Fibroblast of skin of back (primary cell): ENCODE measurements at places on chromosomes 4 and X.

GRCh38 chrX:109958266-109958665, 44.6 kb upstream of the TMEM164 start:
- no peak for DNase-seq

DNA sequence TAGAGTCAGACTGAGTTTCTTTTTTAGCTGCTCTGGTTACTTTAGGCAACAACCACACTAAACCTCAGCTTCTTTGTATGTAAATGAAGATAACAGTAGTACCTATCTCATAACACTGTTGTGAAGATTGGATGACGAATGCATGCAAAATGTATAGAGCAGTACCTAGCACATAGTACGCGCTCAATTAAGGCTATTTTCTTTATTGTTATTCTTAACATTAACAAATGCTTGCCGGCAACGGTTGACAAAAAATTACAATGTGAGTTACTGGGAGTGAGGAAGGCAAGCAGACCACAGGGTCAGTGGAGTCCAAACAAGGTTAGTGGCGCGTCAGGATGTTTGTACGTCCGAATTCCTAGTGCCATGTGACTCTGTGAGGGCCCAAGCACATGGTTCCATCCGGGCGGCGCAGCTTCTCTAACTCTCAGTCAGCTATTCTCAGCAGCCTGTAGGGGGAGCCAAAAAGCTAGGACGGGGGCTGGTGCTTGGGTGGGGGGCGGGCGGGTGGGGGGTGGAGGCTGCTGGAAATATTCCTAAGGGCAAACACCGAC, 821 bp upstream of the NALF2 start:
- DNase-seq, result no peak

- peak; percentile 28 for DNase-seq
Observed at GRCh38 chrX:107484002-107484726, 34.7 kb downstream of the FRMPD3 start.

GRCh38 chr4:139077567-139078355, 62.2 kb downstream of the NOCT start:
- DNase-seq, result no peak

DNA sequence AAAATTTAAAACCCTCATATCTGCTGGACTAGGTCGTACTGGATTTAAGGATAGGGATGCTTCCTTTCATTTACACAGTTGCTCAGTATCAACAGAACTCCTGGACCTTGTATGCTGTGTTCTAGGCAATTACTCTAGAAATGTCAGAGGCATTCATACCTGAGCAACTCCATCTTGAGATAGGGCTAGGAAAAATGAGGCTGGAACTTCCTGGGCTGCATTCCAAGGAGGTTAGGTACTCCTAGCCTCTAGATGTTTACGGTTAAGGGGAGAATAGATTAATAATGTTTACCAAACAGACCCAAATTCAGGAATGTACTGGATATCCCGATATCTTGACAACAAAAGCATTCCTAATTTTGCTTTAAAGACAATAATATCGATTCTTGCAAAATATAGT, 84.7 kb upstream of the NLGN4X start:
- DNase-seq, result no peak

DNA sequence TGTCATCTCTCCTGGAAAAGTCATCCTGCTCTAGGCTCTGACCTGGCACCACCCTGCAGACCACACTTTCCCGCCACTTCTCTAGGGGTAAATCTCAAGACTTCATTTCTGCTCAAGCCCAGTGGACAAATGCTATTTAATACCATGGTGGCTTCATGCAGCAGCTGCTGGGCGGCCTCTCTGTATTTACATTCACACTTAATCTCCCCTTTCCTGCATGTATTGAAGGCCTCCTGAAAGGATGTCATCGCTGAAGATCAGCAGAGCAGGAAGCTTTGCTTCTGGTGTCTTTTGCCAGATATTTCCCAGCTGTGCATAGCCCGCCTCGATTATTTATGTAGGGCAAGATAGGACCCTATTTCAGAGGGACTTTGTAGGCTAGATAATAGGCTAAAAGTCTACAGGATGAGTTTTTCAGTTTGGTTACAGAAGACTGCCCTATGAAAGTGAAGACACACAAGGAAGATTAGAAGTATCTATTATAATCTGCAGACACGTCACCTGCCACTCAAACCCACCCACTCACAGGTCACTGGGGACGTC, 17.2 kb downstream of the PROM1 start:
- no peak for DNase-seq

DNA sequence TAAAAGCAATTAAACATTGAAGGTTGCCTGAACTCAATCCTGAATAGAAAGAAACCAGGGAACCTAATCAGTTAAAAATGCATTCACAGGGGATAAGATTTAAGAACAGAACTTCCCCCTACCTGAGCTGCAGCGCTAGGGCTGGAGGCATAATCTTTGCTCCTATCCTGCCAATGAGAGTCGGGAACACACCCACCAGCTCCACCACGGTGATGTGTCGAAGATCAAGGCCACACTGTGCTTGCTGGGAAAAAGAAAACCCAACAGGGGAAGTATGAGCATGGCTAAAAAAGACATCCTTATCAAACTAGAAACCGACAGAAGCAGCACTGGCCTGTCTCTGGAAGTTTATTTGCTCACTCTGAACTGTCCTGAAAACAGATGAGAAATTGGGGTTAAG, 66.3 kb downstream of the SRPX start:
- DNase-seq, result no peak

GRCh38 chr4:53706422-53707032, 115.2 kb upstream of the LNX1 start:
- peak; percentile 60 for DNase-seq

GRCh38 chr4:39936565-39937418, 40.9 kb downstream of the PDS5A start:
- DNase-seq, result no peak

DNA sequence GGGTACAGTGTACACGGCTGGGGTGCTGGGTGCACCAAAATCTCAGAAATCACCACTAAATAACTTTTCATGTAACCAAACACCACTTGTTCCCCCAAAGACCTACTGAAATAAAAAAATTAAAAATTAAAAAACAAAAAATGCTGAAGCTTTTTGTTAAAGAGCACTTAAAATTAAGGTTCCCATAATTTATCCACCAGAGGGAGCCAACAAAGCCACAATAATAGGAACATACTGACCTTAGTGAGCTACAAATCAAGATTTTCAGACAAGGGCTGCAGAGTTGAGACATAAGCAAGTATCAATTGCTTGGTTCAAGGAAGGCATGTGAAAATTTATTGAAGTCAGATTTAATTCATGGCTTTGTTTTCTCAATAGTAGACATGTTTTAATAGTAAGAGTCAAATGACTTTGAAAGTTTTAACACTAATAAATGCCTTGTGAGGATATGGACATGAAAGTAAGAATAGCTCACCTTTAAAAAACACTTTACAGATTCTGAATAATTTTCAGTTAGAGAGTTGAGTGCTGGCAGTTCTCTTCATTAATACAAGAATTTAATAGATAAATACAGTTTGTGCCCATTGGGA, 43.0 kb upstream of the SCOC start:
- DNase-seq, result peak; percentile 48

DNA sequence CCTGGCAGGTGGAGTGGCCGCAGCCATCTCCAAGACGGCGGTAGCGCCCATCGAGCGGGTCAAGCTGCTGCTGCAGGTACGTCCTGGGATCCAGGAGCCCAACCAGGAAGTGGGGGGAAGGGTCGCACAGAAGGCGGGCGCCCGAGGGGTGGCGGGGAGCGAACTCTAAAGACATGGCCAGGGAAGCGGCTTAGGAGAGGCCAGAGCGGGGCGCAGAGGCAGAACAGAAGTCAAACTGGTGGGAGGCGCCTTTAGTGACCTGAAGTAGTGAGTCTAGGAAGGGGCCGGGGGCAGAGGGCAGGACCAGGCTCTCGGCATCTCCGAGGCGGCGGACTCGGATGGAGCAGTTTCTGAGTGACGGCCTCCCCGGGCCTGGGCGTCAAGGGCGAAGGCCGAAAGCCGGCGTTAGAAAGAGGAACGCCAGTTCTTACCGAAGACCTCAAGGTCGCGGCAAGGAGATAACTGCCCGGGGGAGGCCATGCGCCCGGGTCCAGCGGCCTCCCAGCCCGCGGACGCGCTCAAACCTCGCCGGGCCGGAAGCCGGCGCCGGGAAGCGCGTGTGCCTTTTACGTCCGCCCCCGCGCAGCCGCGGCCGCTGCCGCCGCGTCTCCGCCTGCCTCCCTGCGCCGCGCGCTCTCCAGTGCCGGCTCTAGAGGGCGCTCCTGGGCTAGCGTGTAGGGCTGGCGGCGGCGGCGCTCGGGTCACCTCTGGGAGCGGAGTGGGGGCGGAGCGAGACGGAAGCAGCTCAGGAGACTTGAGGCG, 488 bp downstream of the SLC25A5 start:
- DNase-seq, result peak; percentile 77

GRCh38 chr4:55183926-55184599, 58.7 kb upstream of the KDR start:
- peak; percentile 96 for DNase-seq

- peak; percentile 17 for DNase-seq
Observed at GRCh38 chrX:130171446-130172126, at the start of gene RAB33A. Gene RAB33A, plus strand, starts transcription at chrX:130171962. Its CDS starts 101 bp downstream, at chrX:130172063.

DNA sequence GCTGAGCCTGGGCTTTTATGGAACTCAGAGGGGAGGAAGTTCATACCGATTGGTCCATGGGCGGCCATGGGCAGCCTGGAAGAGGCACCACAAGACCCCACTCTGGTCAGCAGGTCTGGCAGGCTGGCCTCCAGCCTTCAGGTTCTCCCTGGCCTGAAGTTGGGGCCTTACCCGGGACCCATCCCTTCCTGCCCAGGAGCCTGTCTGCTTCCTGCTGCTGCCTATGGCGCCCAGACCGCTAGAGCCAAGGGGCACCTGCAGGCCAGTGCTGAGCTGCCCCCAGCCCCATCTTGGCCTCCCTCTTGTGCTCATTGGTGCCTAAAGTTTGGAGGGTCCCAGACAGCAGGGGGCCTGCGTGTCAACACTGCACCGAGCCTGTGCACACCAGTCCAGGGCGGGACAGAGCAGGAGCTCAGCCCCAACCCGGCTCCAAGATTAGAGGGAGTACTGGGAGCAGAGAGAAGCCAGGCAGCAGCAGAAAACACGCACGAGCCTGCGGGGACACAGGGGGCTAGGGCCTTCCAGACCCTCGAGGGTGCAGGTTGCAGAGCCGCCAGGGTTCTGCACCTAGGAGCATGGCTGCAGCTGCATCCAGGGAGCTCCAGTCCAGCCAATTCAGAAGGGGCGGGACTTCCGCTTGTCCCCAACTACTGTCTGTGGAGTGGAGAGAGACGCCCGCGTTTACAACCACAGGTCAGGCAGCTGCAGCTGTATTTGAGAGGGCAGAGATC, 30.7 kb upstream of the ZNF280C start:
- DNase-seq, result no peak

DNA sequence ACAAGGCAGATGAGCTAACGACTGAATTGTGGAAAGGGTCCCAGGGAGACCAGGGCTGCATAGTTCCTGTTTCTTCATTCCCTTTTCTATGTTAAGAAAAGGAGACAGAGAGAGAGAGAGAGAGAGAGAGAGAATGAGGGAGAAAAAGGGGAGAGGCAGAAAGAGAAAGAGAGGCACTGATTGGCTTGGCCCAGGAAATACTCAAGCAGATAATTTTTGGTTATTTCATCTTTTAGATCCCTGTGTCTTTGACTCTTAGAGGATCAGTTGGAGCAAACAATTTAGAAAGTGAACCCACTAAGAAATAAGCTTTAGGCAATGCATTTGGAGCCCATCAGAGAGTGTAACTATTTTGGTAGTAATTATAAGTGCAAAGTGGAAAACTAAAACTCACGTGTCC, 103.4 kb downstream of the CEP44 start:
- no peak for DNase-seq

DNA sequence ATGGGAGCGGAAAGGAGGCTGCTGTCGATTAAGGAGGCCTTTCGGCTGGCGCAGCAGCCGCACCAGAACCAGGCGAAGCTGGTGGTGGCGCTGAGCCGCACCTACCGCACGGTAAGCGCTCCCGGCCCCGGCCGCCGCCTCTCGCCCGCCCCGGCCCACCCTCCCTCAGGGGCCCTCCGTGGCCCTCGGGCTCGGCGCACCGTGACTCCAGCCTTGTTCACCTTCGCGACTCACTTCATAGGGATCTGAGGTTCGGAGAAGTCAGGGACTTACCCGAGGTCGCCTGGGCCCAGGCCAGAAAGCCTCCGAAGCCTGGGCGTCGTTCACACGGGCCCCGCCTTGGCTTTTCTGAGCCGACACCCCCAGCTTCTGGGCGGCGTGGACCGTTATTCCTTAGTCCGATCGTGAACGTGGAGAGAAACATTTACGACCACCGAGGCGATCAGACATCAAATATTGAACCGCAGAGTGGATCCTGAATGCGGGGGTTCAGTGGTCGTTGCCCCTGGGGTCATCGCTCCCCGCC, 362 bp downstream of the NCAPG start:
- DNase-seq, result no peak

DNA sequence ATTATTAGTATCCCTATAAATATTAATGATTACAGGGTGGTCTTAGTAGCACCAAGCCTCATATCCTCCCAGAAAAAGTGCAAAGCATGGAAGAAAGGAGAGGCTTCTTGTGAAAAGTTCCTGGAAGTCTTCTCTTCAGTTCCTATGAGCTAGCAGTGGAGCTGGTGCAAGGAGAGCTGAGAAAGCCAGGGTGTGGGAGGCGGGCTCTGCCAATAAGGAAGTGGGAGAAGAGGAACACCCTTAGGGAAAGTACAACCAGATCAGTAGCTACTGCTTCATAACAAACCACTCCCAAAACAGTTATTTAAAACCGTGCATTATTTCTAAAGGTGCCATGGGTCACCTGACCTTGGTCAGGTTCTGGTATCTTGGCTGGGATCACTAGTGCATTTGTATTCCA, 72.4 kb downstream of the MAP9 start:
- DNase-seq, result no peak

DNA sequence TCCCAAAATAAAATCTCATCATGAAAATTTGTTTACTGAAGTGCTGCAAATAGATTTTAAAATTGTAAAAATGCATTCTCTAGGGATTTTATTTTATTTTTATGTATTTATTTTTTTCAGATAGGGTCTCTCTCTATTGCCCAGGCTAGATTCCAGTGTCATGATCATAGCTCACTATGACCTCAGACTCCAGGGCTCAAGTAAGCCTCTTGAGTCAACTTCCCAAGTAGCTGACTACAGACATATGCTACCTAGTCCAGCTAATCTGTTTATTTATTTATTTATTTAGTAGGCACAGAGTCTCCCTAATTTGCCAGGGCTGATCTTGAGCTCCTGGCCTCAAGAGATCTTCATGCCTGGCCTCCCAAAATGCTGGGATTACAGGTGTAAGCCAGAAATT, 317.7 kb upstream of the ANXA10 start:
- DNase-seq, result no peak

DNA sequence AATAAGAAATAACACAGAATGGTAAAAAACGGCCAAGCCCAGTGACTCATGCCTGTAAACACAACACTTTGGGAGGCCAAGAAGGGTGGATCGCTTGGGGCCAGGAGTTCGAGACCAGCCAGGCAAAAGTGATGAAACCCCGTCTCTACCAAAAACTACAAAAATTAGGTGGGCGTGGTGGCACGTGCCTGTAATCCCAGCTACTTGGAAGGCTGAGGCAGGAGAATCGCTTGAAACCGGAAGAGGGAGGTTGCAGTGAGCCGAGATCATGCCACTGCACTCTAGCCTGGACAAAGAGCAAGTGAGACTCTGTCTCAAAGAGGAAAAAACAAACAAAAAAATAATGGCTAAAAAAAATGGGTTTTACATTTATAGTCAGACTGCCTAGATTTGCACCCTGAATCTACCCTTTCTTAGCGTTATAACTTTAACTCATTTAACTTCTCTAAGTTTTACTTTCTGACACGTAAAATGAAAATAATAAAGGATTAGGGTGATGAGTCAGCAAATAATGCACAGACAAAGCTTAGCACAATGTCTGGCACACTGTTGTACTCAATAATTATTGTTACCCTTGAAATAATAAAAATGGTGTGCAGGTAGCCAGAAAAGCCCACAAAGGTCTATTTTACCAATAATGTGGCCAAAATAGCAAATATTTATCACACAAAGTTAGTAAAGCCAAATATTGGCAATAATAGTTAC, 55.0 kb downstream of the ATP11C start:
- peak; percentile 50 for DNase-seq
